A549 treated with CORT108297 at 1 μM for 4 hours (cell line): ENCODE measurements at places on chromosomes 6 and 20. TPM values are rescaled to one million over a fixed set of nuclear protein-coding genes. Genes with fewer than 3 reads are reported as not detected.

CTAGE9 gene
- not detected in 5 replicates for total RNA-seq

MYT1 gene
- 0.03 to 0.30 TPM (median 0.10 TPM) in 5 replicates for total RNA-seq

LY6G6F gene
- not detected in 5 replicates for total RNA-seq

ENPP1 gene
- total RNA-seq = 1.2 to 1.6 TPM (median 1.5 TPM) in 5 replicates

DPPA5 gene
- not detected in 5 replicates for total RNA-seq

EEF1E1 gene
- total RNA-seq = 52.9 to 94.2 TPM (median 55.8 TPM) in 5 replicates

PPIL4 gene
- 11.6 to 23.4 TPM (median 14.2 TPM) in 5 replicates for total RNA-seq

EYS gene
- total RNA-seq = 0.01 to 0.19 TPM (median 0.13 TPM) in 4 of 5 replicates, not detected in the other

KCNQ2 gene
- 0.40 to 0.89 TPM (median 0.81 TPM) in 5 replicates for total RNA-seq

ZNF341 gene
- total RNA-seq = 2.8 to 4.9 TPM (median 3.9 TPM) in 5 replicates

PLEKHG1 gene
- total RNA-seq = 0.28 to 0.57 TPM (median 0.40 TPM) in 5 replicates

CST4 gene
- not detected in 5 replicates for total RNA-seq

SLPI gene
- 8.0 to 15.4 TPM (median 10.5 TPM) in 5 replicates for total RNA-seq

CRYBG1 gene
- 0.40 to 0.62 TPM (median 0.47 TPM) in 5 replicates for total RNA-seq

NKX2-4 gene
- 0.03 to 0.05 TPM (median 0.05 TPM) in 3 of 5 replicates, not detected in the others for total RNA-seq

FNDC1 gene
- 0.04 to 0.09 TPM (median 0.06 TPM) in 5 replicates for total RNA-seq

CDC25B gene
- 188 to 231 TPM (median 225 TPM) in 5 replicates for total RNA-seq

GLO1 gene
- total RNA-seq = 92.1 to 99.3 TPM (median 94.1 TPM) in 5 replicates

ANKRD66 gene
- total RNA-seq = not detected in 5 replicates

VARS1 gene
- 47.0 to 60.8 TPM (median 59.2 TPM) in 5 replicates for total RNA-seq

MAP7 gene
- 24.3 to 31.9 TPM (median 31.5 TPM) in 5 replicates for total RNA-seq

CALHM6 gene
- total RNA-seq = 0.25 to 0.39 TPM in 2 of 5 replicates, not detected in the others

ZBTB12 gene
- 3.4 to 5.3 TPM (median 4.6 TPM) in 5 replicates for total RNA-seq

BPIFB2 gene
- not detected in 5 replicates for total RNA-seq

ISM1 gene
- total RNA-seq = 0.27 to 0.46 TPM (median 0.37 TPM) in 5 replicates

SCRT2 gene
- total RNA-seq = not detected in 5 replicates

ADAM33 gene
- total RNA-seq = 0.03 to 0.07 TPM (median 0.05 TPM) in 4 of 5 replicates, not detected in the other

DEFB114 gene
- not detected in 5 replicates for total RNA-seq

CGA gene
- 0.09 to 0.22 TPM (median 0.20 TPM) in 4 of 5 replicates, not detected in the other for total RNA-seq

PTGIS gene
- total RNA-seq = 0.04 to 0.09 TPM (median 0.07 TPM) in 3 of 5 replicates, not detected in the others

ITPR3 gene
- total RNA-seq = 31.9 to 49.4 TPM (median 42.7 TPM) in 5 replicates

CDC5L gene
- total RNA-seq = 10.5 to 16.9 TPM (median 12.3 TPM) in 5 replicates

NOTCH4 gene
- 0.36 to 0.78 TPM (median 0.66 TPM) in 5 replicates for total RNA-seq

DLK2 gene
- total RNA-seq = 3.5 to 8.2 TPM (median 7.0 TPM) in 5 replicates

HLA-DMB gene
- total RNA-seq = 1.5 to 2.5 TPM (median 1.6 TPM) in 5 replicates

UBD gene
- 0.46 to 0.99 TPM (median 0.64 TPM) in 5 replicates for total RNA-seq

ZKSCAN8 gene
- 4.0 to 6.0 TPM (median 5.2 TPM) in 5 replicates for total RNA-seq
